ENCODE measurements at places on chromosomes 4 and X.

DNA sequence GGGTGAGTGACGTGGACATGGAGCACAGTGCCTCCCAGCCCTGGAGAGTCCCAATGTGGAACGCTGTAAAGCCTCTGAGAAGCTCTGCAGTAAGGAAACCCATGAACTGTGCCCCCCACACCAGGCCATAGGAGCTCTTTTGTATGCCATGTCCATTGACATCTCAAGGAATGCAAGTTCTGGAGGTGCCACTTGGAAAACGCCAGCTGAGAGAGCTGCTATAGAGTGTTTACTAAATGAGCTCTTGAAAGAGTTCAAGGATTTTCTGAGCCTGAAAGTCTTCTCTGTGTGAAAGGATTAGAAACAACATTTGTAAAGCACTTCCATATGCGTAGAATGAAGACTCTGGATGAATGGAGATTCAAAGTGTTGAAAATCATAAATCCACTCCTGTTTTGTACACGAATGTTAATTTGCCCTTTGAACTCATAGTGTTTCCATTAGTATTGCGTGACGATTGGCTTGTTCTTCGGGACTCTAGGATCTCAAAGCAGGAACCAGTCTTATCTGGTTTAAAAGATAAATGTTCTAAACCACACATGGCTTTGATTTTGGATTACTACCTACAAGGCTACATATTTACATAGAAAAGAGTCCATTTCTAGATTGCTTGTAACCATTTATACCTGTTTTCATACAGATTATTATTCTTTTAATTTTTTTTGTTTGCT lies 41.8 kb upstream of the STOX2 start:
- no peak for DNase-seq

GRCh38 chrX:111167334-111167733 lies 71.3 kb downstream of the PAK3 start:
- DNase-seq = no peak

- DNase-seq = no peak
Measured at GRCh38 chrX:120136840-120137239, 21.1 kb upstream of the RHOXF1 start.

DNA sequence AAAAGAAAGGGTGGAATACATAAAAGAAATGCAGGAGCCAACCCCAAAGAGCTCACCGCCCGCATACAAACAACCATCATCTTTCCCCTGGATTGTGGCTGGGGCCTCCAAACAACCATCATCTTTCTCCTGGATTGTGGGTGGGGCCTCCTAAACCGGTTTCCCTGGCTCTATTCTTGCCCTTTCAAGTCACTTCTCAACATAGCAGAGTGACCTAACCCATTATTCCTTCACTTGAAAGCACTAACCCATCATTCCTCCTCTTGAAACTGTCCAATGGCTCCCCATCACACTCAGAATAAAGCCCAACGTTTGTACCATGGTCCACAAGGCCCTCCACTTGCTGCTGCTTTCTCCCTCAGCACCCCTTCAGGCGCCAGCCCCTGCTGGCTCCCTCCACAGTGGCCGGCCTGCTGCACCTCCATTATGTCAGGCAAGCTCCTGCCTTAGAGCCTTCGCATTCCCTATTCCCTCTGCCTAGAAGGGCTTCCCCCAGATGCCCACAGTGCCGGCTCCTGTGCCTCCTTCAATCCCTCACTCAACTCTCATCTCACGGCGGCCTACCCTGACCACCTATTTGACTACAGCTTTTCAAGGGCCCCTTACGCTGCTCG lies 24.1 kb downstream of the SMIM43 start:
- DNase-seq = no peak

DNA sequence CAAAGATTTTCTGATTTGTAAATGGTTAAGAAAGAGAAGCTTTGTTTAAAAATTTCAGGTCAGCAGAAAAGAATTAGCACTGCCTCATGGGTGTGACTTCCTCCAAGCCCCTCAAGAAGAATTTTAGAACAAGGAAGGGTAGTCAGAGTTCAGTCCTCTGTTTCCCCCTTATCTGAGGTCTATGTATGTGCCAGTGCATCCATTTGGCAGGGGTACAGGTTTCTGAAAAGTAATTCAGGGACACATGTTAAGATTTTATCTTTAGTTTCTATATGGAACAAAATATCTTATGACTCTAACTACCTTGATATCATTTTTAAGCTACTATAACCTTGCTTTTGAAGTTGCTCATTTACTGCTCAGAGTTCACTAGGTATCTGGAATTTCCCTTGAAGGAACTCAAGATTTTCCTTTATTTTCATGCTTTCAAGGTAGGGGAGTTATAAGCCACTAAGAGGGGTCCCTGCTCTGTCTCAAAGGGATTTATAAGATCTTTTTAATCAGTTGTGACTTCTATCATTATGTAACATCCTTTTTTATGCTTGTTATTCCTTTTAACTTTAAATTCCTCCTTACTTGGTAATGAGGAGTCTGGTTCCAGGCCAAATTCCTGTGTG lies 24.4 kb upstream of the PLK4 start:
- no peak for DNase-seq

DNA sequence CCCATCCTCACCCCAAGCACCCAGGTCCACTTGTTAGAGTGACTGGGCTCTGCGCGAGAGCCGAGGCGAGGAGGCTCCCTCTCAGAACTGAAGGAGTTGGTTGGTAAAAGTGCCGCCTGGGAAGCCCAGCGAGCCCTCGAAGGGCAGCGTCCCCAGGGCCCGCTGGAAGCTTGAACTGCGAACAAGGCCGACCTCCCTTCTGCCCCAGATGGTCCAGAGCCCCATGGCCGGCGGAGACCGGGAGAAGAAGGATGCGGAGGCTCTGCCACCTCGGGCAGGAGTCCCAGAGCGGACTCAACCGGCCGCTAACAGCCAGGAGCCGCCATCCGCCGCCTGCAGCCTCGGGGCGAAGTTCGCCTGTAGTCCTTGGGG lies 116.3 kb upstream of the TEX13C start:
- DNase-seq = no peak

DNA sequence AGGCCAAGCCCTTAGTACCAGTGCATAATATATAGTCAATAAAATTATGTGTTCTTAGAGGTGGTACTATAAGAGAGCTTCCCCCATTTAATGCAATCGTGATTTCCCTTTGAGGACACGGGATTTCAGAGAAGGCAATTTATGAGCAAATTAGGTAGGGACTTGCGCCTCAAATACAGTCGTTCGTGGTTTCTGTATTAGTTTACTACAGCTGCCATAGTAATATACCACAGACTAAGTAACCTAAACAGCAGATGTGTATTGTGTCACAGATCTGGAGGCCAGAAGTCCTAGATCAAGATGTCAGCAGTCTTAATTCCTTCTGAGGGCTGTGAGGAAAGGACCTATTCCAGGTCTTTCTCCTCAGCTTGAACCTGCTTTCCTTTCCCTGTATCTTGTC lies 1.5 kb upstream of the PUDP start:
- DNase-seq = no peak

DNA sequence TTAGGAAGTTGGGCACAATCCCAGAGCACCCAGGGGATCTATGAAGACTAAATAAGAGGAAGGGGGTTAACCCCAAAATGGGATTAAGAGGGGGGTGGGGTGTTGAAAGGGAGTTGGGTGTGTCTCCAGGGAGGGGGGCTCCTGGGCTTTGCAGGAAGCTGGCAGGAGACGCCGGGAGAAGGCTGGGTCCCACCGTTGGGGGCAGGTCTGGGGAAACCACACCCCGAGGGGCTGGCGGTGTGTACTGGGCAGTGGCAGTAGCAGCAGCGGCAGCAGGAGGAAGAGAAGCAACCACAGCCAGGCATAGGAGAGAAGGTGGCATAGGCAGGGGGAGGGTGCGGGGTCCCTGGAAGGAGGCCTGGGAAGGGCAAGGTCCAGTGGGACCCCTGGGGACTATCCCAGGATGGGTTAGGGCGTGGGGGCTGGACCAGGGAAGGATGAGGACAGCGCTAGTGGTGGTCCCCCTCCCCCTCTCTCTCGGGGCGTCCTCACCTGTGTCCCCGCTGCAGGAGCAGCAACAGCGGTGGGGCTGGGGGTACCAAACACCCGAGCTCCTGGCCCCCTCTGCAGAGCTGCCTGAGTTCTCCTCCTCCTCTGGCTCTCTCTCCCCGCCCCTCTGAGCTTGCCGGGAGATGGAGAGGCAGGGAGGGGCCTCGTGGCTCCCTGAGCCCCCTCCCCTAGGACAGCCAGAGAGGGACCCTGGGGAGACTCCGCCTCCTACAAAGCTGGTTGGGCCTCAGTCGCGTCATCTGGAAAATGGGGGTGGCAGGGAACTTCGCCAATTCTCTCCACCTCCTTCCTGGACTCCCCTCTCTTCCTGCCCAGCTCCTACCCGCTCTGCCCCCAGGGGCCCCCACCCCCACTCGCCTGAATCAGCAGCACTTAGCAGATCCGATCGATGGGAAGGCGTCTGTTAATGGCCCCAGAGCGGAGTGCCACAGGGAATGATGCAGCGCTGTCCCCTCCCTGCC lies at the start of gene KCND1:
TSS of gene KCND1 (minus strand) at position 596 of the 971 bp plus-strand sequence. CDS start 1,573 bp downstream, outside the sequence.
- no peak for DNase-seq

GRCh38 chrX:130103605-130104004 lies 6.7 kb downstream of the ELF4 start:
- no peak for DNase-seq

GRCh38 chrX:31508338-31508737 lies 436.5 kb upstream of the FTHL17 start:
- no peak for DNase-seq

GRCh38 chrX:38081909-38082308 lies 75.6 kb downstream of the SYTL5 start:
- no peak for DNase-seq

- no peak for DNase-seq
Measured at GRCh38 chr4:108166441-108167315, 2.1 kb downstream of the LEF1 start.

All from activated CD8-positive, alpha-beta memory T cell treated with anti-CD3 and anti-CD28 coated beads for 4 hours (primary cell).